ENCODE measurements at places on chromosomes 7 and 10.

DNA sequence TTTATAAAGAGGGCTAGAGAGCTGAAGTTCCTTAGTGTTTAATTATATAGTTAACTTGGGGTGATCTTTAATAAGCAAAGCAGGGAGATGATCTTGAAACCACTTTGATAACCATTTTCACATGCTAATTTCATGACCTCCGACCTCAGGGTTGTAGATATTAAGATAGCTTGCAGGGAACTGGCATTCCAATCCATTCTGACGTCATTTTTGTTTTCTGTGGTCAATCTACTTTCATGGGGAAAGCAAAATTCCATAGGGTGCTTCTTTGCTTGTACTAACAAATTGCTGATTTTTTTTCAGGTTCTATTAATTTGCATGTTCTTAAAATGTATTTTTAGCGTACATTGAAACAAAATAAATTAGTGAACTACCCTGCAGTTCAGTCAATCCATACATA lies 139.3 kb downstream of the CDCA7L start:
- DNase-seq, result no peak

DNA sequence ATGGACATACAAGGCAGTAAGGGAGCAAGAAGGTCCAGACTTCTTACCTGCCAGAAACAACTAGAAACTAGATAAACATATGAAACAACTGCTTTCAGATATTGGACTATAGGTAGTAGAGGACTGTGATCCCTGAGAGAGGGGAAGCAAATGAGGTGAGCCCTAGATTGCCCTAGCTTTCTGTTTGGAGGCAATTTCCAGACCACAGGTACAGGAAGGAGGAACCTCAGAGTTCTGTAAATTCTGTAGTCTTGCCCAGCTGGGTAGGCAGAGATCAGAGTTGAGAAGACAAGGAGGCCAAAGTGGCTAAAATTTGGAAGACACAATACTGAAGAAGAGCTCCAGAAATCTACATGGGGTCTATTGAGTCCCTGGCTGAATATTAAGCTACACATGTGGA lies 21.0 kb downstream of the CDK6 start:
- no peak for DNase-seq

GRCh38 chr10:71717551-71717951 lies 2.0 kb downstream of the C10orf105 start:
- no peak for DNase-seq

DNA sequence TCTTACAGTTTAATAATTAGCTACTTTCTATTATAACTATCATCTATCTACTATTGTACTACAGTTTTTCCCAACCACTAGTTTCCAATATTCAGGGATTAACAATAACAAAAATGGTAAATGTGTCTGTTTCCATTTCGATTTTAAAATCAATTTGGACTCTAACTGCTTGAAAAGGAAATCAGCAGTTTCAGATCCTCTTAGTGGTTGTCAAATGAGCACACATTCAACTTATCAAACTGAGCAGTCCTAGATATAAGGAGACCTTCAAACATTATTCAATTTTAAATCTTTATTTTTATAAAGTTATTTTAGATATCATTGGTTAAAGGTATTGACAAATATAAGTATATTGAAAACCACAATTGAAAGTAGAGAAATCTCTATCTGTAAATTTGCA lies 46.8 kb upstream of the CD36 start:
- DNase-seq, result no peak

DNA sequence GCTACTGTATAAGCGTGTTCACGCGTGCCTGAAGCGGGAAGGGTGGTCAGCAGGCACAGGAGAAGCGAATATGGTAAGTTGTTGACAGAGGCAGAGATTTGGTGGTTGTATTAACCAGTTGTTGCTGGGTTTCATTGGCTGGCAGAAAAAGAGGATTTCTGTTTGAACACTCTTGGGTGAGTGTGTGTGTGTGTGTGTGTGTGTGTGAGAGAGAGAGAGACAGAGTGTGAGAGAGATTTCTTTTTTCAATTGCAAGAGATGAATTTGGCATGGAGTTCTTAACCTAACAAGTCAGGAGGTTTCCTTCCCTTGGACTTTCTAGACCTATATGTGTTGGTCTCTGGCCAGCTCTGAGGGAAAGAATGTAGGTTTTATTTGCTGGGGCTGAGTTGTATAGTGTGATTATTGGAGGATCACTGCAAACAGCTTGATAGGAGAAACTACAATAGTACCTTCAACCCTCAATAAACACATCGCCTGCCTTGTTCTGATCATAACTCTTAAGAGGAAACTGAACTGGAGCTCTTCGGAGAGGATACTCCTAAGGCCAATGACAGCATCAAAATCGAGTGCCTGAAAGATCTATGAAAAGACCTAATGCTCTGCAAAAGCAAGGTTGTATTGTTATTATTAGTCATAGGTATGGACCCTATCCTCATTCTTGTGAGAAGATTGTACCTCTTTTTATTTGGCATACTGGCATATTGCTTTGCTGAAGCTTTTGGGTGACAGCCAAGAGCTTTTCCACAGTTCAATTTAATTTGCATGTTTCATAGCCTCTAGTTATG lies 1.2 kb downstream of the MCU start:
- DNase-seq, result no peak

DNA sequence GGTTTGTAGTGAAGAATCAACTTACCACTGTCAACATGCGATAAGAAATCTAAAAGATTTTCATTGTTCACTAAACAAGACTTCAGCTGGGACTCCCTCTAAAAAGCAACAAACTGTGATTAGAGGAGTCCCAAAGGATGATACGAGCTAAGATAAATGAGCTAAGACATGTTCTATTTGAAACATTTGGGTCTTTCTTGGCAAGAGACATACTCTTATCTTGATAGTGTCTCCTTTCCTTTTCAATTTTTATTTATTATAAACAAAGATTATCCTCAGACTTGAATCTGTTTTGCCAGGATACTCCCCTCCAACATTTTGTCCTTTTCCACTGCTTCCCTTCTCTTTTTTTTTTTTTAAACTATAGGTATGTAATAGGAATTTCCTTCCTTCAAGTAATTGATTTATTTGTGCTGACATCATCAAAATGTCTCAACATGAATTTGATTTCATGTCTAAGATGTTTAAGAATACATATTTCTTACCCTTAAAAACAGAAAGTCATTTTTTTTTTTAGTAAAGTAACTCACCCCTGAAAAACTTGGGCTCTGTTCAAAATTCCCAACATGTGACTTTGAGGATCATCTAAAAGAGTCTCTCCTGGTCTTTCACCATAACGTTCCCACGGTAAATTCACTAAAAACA lies 158.4 kb upstream of the NRP1 start:
- no peak for DNase-seq

DNA sequence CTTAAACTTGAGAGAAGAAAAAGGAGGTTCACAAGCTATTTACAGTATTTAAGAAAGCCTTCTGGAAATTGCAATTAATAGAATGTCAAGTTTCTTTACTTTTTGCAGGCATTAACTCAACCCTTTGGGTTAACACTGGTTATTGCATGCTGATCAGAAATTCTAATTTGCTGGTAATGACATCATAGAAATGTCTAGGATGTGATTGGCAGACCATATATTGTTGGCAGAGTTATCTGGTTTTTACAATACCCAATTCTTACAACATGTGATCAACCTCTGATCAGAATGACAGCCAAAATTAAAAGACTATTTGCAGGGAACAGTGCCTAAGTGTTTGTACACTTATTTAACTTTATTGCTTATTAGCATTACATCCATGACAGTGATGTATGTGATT lies 1.6 kb upstream of the CASD1 start:
- no peak for DNase-seq

- DNase-seq, result no peak
These were observed 359.8 kb upstream of the KLF6 start for GRCh38 chr10:4144817-4145216.

DNA sequence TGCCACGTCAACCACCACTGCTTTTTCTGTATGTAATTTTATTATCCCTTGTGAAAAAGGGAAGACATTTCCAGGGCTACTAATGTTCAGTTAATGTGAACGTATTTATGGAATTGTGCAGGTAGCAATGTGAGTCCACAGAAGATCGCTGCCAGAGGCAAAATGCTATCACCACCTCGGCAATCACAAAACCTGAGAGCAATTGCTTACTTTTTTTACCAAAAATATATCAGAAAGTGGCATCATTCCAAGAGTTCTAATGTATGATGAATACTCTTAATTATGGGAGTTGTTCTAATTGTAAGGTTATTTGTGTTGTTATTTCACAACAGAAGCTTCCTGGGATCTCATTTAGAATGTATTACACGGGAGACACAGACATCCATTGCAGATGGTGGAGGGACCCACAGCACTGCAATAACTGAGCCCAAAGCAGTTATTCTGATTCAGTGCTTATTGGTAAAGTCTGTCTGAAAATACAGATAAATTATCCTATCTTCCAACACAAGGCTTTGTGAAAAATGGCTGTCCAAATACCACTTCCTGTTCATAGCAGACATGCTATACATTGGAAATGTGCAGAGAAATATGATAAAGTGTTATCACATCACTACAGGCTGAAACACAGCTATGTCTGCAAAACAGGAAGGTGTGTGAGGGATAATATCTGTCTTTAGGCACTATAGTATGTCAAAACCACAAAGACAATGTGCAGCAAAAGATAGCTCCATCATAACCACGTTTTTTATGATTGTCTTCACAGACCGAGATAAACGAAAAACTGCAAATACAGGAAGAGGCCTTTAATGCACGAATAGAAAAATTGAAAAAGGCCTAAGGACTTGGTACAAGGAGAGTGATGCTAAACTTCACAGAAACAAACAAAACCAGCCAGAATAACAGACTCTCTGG lies 102.7 kb downstream of the CABCOCO1 start:
- no peak for DNase-seq

GRCh38 chr7:108697254-108697653 lies 127.6 kb downstream of the DNAJB9 start:
- no peak for DNase-seq

- DNase-seq, result no peak
These were observed 214.9 kb downstream of the KCNMA1 start for GRCh38 chr10:77422491-77423338.

GRCh38 chr7:49775949-49776443 lies 2.6 kb downstream of the VWC2 start:
- DNase-seq, result no peak

DNA sequence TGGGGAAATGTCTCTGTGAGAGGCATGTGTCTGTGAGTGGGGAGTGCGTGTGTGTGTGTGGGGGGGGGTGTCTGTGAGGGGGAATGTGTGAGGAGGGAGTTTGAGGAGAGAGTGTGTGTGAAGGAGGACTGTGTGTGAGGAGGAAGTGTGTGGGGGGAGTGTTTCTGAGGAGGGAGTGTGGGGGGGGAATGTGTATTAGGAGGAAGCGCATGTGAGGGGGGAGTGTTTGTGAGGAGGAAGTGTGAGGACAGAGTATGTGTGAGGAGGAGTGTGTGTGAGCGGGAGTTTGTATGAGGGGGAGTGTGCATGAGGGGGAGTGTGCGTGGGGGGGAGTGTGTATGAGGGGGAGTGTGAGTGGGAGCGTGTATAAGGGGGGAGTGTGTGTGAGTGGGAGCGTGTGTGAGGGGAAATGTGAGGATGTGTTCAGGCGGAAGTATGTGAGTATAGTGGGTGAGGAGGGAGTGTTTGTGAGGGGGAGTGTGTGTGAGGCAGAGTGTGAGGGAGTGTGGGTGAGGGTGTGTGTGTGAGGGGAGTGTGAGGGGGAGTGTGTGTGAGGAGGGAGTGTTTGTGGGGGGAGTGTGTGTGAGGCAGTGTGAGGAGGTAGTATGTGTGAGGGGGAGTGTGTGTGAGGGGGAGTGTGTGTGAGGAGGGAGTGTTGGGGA lies 21.8 kb upstream of the PTPRN2 start:
- no peak for DNase-seq

- no peak for DNase-seq
These were observed 192.6 kb upstream of the LYZL2 start for GRCh38 chr10:30821994-30822692.

- no peak for DNase-seq
These were observed 1106.2 kb upstream of the LRRN3 start for GRCh38 chr7:109984729-109985128.

GRCh38 chr7:16891338-16891737 lies 9.6 kb upstream of the AGR3 start:
- peak; percentile 29 for DNase-seq

- DNase-seq, result no peak
These were observed 55.1 kb downstream of the VOPP1 start for GRCh38 chr7:55517191-55517633.

GRCh38 chr10:129537151-129537550 lies 70.1 kb downstream of the MGMT start:
- no peak for DNase-seq

DNA sequence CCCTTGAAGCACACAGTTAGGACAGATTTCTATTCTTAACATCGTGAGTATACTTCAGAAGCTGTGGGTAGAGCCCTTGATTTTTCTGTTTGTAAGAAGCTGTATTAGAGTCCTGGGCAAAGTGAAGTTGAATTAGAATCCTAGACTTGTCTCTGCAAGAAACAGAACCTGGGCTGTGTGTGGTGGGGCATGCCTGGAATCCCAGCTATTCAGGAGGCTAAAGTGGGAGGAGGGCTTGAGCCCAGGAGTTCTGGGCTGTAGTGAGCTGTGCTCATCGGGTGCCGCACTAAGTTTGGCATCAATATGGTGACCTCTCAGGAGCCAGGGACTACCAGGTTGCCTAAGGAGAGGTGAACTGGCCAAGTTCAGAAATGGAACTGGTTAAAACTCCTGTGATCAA lies 183.4 kb downstream of the GNAI1 start:
- DNase-seq, result no peak

DNA sequence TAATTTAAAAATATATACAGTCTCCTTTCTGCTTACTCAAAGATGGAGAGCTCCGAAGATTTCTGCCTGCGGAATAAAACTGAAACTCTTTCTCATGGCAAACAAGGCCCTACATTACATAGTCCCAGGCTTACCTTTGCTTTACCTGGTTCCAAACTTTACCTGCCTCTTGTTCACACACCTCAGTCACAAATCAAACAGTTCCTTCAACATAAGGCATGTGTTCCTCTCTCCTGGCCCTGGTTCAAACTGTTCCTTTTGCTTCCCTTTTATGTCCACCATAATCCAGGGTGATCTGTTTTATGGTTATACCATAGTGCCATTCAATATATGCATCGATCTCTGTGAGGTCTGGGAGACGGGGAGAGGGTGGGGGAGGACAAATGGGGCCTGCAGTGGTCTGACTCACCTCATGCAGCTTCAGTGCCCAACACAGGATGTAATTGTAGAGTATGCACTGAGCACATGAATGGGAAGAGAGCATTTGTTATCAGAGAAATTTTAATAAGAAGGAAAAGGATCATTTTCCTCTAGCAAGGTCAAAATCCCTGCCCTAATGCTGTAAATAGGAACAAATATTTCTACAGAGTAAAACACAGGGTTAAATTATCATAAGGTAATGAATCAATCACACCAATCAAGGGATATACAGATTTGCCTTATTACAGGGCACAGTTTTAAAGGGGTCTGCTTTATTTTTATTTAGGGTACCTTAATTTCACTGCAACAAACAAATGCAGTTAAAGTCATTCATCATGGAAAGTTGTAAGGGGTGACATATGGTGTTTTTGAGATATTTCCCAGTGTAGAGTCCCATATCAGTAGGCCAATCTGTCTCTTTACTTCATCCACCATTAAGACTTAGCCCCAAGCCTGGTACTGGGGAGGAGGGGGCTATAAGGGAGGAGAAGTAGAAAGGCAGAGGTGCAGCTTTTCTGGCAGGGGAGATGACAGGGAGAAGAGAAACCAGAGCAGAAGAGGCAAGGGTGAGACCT lies 88.8 kb upstream of the PDE1C start:
- no peak for DNase-seq
